Sciatic nerve (tissue), 2 donors: ENCODE measurements at places on chromosomes 2 and 18. TPM values are rescaled to one million over a fixed set of nuclear protein-coding genes. Genes with fewer than 3 reads are reported as not detected.

The DGUOK gene
- total RNA-seq, result 38.8 TPM

The FZD7 gene
- total RNA-seq, result 13.0 TPM

The AQP4 gene
- total RNA-seq, result 0.27 TPM

The PTPRM gene
- total RNA-seq, result 66.5 TPM

The CAPN13 gene
- total RNA-seq, result 0.98 TPM

The KIF3C gene
- 56.6 TPM for total RNA-seq

The ZSCAN30 gene
- 28.4 TPM for total RNA-seq

The FOXD4L1 gene
- total RNA-seq, result not detected

The EN1 gene
- not detected for total RNA-seq

The CGREF1 gene
- total RNA-seq, result 4.1 TPM

The LCT gene
- 0.04 TPM for total RNA-seq

The COMMD1 gene
- 30.1 TPM for total RNA-seq

The ACMSD gene
- total RNA-seq, result not detected

The MTIF2 gene
- 18.2 TPM for total RNA-seq
